Epithelial cell of proximal tubule (primary cell): ENCODE measurements at places on chromosomes 2 and 18. TPM values are rescaled to one million over a fixed set of nuclear protein-coding genes. Genes with fewer than 3 reads are reported as not detected.

The LMAN1 gene
- 78.2 and 92.0 TPM in 2 replicates for total RNA-seq

The RAPGEF4 gene
- total RNA-seq = 0.07 and 0.81 TPM in 2 replicates

The CNTNAP5 gene
- total RNA-seq = not detected in 2 replicates

The STRADB gene
- total RNA-seq = 27.8 and 31.0 TPM in 2 replicates

The C1QL2 gene
- total RNA-seq = not detected in 2 replicates
